ENCODE measurements at places on chromosomes 13 and 19.

GRCh38 chr19:11152318-11153062 lies 3.1 kb downstream of the SPC24 start:
- DNase-seq: no peak

- no peak for DNase-seq
These were observed 583 bp downstream of the PCDH8 start for GRCh38 chr13:52847682-52848432.

GRCh38 chr19:54477650-54478049 lies 4.6 kb upstream of the CDC42EP5 start:
- DNase-seq: no peak

DNA sequence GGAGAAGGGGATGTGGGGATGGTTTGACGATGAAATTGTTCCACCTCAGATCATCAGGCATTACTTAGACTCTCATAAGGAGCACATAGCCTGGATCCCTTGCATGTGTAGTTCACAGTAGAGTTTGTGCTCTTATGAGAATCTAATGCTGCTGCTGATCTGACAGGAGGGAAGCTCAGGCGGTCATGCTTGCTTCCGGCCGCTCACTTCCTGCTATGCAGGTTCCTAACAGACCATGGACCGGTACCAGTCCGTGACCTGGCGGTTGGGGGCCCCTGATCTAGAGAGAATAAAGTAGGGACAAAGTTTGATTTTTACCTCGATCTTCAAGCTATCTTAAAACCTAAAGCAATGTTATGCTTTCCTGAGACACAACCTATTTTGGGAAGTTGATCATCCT lies 373.8 kb upstream of the ARGLU1 start:
- DNase-seq: no peak

DNA sequence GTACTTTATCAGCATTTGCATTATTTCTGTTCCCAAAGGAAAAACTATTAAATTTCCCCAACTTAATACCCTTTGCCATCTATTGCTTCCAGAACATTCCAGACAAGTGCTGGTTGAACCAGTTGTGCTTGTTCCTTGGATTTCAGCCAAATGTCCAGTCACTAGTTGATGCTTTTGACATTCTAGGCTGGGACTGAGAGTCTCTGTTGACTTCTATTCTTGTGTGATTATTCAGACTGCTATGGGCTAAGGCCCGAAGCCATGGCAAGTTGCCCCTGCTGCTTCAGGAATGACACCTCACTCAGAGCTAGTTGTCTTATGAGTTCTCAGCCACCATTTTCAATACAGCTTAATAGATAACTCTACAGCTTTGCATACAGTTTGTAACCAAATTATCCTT lies 458.1 kb upstream of the ARGLU1 start:
- DNase-seq: no peak

DNA sequence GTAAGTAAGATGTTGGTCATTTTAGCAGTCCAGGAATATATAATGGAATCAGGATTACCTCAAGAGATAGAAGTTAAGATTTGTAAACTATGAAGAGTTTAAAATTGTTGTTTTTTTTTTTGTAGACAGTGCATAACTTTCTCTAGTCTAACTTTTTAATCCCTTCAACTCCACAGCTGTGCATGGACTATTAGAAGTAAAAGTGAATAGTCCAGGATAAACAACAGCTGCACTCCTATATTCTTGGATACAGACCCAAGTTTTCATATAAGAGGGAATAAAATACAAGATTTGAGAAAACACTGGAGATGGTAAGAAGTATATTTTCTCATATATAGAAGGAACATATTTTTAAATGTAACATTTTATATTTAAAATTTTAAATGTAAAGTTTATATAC lies 1509.9 kb downstream of the SLITRK5 start:
- no peak for DNase-seq

DNA sequence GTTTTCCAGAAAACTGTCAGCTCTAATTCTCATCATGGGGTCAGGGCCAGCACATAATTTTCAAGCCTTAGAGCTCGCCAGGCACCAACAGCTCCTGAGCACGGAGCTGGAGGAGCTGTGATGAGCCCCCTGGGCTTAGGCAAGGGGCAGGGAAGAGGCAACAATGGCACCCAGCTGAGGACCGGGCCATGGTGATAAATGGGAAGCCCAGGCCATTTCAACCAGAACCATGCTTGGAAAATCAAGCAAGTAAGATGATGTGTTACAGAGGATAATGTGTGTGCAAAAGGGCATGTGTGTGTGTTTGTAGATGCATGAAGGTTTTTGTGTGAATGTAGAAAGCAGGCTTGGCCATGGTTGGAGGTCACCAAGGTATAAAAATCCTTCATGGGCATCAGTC lies 66.8 kb upstream of the UBAC2 start:
- DNase-seq: no peak

GRCh38 chr13:30276178-30276577 lies 31.2 kb downstream of the KATNAL1 start:
- DNase-seq: no peak

GRCh38 chr13:27851096-27851850 lies 59.0 kb downstream of the GSX1 start:
- DNase-seq: peak; percentile 8

DNA sequence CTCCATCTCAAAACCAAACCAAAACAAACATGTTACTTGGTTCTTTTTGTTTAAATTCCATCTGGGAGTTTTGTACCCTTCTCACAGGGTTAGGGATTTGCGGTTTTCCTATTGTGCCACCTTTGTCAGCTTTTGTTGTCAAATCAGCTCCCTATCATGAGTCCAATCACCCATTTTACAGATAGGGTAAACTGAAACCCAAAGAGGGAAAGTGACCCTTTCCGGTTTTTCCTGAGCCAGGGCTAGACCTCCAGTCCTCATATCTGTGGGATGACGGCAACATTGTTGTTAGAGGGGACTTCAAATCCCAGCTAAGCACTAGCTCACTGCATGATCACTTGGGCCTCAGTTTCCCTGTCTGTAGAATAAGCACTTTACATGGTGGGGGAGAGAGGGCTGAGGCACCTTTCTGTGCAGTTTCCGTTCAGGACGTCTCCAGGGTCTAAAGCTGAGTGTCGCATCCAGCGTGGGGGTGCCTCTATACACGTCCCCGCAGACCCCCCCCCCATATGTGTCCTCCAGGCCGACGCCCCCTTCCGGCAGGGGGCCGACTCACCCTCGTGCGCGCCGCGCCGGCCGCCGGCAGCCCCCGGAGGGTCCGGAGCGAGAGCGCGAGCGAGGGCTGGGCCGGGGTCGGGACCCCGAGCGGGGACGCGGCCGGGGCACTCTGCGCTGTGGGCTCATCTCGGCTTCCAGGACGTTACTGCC lies 3.9 kb downstream of the CCDC194 start:
- no peak for DNase-seq

DNA sequence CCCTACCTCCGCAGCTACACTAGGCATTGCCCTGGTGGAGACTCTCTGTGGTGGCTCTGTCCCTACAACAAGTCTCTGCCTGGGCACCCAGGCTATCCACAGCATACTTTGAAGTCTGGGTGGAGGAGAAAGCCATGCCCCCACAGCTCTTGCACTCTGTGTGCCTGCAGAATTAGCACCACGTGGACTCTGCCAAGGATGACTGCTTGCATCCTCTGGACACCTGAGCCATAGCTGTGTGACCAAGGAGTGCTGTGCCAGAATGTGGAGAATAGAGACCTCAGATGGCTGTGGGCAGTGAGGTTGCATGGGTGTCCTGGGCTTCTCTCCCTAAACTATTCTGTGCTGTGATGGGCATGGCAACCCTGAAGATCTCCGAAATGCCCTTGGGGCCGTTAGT lies 21.2 kb upstream of the MCF2L start:
- no peak for DNase-seq

DNA sequence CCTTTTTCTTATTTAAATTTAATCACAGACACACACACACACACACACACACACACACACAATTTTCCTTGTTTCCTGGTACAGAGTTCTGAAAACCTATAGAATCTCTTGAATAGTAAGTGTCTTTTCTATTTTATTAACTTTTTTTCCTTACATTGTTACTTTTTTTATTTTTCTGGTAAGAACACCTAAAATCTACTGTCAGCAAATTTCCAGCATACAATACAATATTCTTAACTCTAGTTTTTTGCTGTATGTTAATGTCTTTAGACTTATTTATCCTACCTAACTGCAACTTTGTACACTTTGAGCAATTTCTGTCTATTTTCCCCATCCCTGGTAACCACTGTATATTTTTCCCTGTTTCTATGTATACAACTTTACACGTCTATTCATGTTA lies 1179.8 kb downstream of the SLITRK1 start:
- DNase-seq: no peak

- DNase-seq: peak; percentile 1
These were observed 76.8 kb upstream of the ZNF835 start for GRCh38 chr19:56748378-56748777.

DNA sequence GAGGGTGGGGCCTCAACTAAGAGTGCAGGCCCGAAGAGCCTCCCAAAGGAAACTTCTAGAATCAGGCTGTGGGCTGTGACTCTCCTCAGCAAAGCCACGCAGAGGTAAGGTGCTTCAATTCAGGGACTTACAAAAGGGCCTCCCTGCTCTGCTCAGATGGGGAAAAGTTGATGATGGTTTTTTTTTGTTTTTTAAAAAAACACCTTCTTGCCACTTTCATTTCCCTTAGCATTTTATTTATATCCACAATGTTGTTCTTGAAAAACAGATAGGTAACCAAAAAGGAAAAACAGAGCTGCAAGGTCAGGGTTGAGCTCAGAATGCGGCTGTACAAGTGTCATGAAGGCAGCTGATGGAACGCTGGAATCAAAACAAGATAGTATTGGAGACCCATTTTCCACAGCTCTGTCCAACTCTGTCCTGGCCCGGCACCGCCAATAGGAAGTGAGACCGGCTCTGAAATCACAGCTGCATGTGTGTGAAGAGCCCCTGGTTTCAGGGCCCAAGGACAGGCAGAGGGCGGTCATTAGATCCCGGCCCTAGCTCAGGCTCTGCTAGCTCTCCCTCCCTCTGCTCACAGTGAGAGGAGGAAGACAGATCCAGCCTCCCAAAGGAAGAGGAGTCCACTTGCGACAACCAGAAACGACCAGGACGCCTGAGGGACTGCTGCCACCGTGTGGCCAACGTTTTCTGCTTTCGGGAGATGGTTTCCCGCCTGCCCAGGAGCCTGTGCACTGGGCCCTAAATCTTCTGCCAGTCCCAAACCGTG lies 58.3 kb downstream of the KLF2 start:
- peak; percentile 62 for DNase-seq

- no peak for DNase-seq
These were observed 180.9 kb downstream of the KCNRG start for GRCh38 chr13:50196118-50196517.

DNA sequence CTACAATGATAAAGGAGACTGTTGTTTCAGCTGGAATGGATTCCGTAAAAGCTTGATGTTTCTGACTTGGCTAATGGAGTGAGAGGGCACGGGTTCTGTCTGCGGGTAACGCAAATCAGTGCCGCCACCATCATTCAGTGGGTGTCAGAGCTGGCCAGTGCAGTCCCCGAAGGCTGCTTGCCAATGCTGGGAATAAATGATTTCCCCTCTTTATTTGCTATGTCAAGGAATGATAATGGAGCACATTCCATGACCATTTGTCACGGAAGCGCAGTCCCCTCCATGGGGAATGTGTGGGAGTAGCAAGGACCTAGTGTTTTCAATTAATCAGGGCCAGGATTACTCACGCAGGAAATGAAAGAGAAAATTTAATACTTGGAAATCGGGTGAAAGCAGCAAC lies 899.3 kb downstream of the UQCRFS1 start:
- no peak for DNase-seq

DNA sequence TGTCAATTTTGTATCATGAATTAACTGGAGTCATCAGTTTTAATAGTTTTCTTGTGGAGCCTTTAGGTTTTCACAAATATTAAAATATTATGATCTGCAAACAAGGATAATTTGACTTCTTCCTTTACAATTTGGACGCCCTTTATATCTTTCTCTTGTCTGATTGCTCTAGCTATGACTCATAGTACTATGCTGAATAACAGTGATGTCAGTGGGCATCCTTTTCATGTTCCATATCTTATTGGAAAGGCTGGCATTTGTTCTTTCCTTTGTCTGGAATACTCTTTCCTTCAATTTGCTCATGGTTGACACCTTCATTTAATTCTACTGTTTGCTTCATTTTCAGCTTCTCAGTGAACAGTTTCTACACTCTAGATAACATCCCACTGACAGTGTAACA lies 1129.3 kb downstream of the SLITRK5 start:
- DNase-seq: no peak

DNA sequence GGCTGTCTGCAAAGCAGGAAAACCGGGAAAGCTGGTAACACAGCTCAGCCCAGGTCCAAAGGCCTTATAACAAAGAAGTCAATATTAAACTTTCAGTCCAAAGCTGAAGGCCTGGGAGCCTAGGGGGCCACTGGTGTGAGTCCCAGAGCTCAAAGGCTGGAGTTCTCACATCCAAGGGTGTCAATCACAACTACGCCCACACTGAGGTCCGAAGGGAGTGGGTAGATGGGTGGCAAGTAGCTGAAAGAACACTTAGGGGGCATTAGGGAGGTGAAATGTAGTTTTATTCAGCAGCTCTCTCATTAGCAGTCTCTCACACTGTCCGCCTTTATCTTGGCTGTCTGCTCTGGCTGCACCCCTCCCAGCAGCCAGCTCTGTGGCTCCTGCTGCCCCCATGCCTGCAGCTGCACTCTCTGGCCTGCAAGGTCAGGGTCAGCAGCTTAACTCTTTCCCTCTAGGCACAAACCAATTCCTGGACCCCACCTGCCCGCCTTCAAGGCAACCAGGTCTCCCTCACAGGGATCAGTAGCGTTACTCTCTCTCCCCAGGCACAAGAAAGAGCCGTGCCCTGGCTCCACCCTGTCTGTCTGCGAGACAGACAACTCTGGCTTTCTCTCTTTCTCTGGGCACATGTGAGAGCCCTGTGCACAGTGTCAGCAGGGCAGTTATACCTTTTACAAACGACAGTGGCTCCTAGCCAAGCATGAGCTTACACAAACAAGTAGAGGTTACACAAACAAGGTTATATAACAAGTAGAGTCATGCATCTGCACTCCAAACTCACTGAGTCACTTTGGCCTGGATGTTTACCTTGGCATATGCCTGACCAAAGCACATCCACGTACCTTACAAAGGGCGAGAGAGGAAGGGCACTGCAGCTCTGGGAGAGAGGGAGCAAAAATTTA lies 249.4 kb upstream of the PCDH20 start:
- DNase-seq: no peak

- no peak for DNase-seq
These were observed 26.5 kb upstream of the C13orf46 start for GRCh38 chr13:114000151-114001040.

- DNase-seq: no peak
These were observed 5.1 kb downstream of the COL4A1 start for GRCh38 chr13:110301606-110302553.

- DNase-seq: no peak
These were observed 99.7 kb upstream of the RXFP2 start for GRCh38 chr13:31639443-31640163.

GRCh38 chr13:51033421-51034185 lies 77.5 kb downstream of the C13orf42 start:
- DNase-seq: no peak

All from AML-193 (cell line).